ENCODE measurements at places on chromosomes 11 and 22.
A peak's percentile ranks its signal among the peaks of the same experiment; 100 is the strongest.

- DNase-seq: no peak
Measured at GRCh38 chr11:14237444-14237961, 121.5 kb downstream of the RRAS2 start.

DNA sequence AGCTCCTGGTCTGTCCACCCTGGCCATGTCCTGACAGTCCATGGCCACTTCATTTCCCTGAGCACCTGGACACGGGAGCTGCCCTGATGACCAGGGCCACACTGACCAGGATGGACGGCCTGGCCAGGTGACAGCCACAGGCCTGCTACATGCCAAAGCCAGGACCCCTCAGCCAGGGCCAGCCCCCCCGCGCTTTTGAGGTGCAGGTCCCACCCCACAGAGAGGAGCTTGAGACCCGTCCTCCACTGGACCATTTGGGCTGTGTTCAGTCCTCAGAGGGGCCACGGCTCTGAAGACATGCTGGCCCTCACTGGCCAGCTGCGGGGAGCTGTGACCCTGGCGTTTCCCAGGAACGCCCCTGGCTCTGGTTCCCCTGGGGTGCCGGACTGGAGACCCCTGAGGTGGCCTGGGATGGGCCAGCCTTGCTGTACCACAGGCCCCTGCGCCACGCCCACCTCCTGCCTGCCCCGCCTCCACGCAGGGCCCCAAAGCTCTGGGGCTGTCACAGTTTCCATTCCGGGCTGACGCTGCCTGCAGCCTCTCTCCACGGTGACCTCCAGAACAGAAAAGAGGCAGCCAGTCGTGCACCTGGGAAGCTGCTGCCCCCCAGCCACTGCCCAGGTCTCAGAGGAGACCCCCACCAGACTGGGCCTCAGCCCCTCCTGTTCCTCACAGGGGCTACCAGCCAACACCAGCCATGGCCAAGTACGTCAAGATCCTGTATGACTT, 18.2 kb downstream of the EPS8L2 start:
- DNase-seq: no peak

- DNase-seq: no peak
Measured at GRCh38 chr22:50250555-50251476, at the start of gene HDAC10. Gene HDAC10 (minus strand): TSS chr22:50251265. CDS start chr22:50251032, 233 bp downstream.

DNA sequence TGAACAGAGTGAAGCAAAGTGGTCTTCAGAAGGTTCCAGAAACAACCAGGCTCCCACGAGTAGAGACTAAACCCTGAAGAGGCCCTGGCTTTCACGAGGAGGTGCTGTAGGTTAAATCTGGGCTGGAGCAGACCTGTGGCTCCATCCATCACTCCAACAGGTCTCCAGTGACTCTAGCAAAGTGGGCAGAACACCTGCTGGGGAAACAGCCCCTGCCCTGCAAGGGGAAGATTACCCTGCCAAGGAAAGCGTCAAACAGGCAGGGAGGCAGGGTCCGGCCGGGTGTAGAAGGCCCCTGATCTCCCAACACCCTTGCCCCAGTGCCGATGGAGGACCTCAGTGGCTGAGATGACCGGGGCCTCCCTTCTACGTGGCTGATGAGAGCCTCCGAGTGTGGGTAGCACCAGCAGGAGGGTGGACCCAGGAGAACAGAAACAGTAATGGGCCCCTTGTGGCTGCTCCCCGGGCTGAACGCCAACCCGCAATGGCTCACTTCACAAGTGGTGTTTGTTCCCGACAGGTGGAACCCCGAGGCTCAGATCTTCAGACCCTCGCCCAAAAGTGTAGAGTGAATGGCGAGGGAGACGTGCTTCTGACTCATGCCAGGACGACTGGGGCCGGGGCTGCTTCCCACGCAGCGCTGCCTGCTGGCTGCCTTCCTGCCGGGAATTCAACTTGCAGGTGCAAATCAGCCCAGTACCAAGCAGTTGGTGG, 112.0 kb downstream of the SHANK2 start:
- DNase-seq: peak; percentile 98

GRCh38 chr11:72591785-72592502, 82.3 kb downstream of the PDE2A start:
- no peak for DNase-seq

GRCh38 chr22:36415415-36416168, 27.8 kb upstream of the MYH9 start:
- no peak for DNase-seq

- DNase-seq: no peak
Measured at GRCh38 chr11:72779495-72780128, 14.2 kb downstream of the STARD10 start.

- no peak for DNase-seq
Measured at GRCh38 chr11:67612751-67613150, 6.0 kb downstream of the NDUFV1 start.

GRCh38 chr11:46570790-46571398, 22.9 kb downstream of the AMBRA1 start:
- no peak for DNase-seq

GRCh38 chr11:45218705-45219104, 67.4 kb downstream of the SYT13 start:
- no peak for DNase-seq

- DNase-seq: no peak
Measured at GRCh38 chr11:18229501-18229900, 7.1 kb downstream of the SAA4 start.

DNA sequence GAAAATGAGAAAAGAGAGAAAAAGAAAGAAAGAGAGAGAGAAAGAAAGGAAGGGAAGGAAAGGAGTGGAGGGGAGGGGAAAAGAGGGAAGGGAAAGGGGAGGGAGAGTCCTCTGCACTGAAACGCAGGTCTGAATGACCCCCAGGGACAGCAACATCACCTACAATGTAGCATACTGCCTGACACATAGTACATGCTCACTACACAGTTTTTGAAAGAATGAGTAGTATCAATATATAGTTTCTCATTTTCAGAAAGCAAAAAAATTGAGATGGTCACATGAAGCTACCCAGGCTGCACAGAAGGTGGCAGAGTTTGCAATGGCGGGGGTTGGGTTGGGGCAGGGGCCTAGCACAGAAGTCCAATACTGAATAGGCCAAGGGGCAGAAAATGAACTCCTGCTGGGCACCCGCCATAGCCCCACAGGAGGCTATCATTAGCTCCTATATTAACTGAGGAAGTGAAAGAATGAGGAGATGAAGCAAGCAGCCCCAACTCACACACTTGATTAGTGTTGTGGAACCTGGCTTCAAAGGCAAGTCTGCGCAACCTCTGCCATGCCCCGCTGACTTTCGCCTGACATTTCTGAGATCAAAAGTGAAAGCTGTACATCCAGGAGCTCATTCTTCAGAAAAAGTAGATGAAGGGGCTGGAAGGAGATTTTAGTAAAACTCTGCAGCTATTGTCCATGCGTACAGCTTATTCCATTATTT, 241.2 kb upstream of the SYN3 start:
- peak; percentile 10 for DNase-seq

- DNase-seq: no peak
Measured at GRCh38 chr11:1119604-1120146, 38.1 kb upstream of the MUC5AC start.

GRCh38 chr11:126277780-126278179, 5.1 kb upstream of the TIRAP start:
- DNase-seq: no peak

GRCh38 chr11:124646148-124646547, 23.5 kb downstream of the TBRG1 start:
- no peak for DNase-seq

DNA sequence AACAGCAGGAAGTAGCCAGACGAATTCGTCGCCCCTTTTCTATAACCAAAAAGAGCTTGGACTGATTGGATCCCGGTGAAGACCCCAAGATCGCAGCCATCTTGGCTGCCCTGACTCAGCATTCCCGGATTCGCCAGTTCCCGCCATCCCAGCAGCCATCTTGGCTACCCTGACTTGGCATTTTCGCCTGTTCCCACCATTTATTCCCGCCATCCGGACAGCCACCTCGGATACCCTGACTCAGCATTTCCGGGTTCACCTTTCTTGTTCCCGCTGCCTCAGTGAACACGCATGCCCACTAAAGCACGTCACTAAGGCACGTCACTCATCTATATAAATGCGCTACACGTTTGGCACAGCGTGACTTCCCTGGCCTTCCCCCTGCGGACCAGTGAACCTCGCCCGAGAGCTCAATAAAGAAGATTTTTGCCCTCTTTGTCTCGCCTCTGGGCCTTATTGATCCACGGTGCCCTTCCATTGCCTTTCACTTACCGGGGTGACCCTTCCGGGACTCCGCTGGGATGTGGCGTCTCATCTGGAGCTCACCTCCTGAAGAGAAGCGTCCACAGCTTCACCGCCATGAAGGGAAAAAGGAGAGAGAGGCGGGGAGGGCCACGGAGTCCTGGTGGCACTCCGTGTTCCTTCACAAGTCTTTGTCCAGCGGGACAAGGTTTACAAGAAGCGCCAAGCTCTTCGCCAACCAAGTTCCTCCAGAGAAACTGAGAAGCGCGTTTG, 4.0 kb upstream of the OR56A3 start:
- no peak for DNase-seq

DNA sequence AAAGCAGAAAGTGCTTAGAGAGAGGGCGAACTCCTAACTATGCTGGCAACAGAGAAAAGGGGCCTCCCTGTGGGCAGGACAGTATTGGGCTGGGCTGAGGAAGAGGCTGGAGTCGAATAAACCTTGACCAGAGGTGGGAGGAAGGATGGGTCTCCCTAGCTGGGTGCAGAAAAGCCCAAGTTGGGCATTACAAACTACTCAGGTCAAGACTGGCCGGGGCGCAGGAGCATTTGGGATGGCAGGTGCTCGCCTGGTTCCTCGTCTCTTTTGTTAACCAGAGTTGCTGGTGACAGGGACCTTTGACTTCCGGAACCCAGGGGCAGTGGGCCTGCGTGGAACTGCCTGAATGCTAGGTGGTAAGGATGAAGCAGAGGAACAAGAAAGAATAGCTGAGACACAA, 80.3 kb upstream of the SHISAL1 start:
- DNase-seq: no peak

DNA sequence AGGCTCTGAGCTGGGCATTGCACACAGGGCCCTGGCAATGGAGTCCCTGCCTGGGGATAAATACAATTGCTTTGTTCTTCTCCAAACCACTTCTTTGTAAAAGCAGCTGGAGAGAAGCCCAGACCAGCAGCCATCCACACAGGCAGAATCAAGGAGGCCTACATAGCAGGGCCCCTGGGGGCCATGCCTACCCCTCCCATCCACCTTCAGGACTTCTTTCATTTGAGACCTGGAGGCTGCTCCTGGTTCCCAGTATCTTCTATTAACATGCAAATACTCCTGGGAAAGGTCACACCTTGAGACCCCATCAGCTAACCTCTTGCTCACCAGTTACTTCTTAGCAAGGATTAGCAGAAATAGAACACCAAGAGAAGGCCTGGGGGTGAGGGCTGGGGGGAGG, 511.1 kb downstream of the SOX6 start:
- DNase-seq: peak; percentile 18

- no peak for DNase-seq
Measured at GRCh38 chr22:44668190-44668885, 33.7 kb upstream of the PRR5 start.

GRCh38 chr11:128621601-128622501, 34.5 kb upstream of the ETS1 start:
- no peak for DNase-seq

Data from DMS79 treated with DMSO at 0.1 percent for 48 hours (cell line).